Stimulated activated naive CD8-positive, alpha-beta T cell treated with anti-CD3 and anti-CD28 coated beads, Interleukin-15, Interleukin-2, amounts not matched to agents 100 U/mL and 50 U/mL, for 24 hours (primary cell): ENCODE measurements at places on chromosomes 3 and 15.

GRCh38 chr3:117346901-117347300 is 637.3 kb downstream of the TUSC7 start:
- DNase-seq: no peak

DNA sequence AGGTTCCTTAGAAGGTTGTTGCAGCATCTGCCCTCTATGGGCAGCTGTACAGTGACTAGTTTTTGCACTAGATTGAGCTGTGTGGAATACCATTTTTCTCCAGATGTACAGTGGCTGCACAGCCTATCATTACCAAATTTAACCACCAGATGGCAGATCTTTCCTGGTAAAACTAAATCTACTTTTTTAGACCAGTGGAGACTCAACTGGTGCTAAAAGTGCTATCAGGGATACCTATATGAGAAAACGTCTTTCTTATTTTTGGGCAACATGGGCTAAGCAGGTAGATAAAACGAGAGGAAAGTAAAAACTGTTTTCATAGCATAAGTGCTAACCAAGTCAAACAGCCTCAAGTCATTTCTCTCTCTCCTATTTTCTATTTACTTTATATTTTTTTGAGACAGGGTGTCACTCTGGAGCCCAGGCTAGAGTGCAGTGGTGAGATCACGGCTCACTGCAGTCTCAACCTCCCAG is 21.2 kb downstream of the IGSF10 start:
- DNase-seq: no peak

DNA sequence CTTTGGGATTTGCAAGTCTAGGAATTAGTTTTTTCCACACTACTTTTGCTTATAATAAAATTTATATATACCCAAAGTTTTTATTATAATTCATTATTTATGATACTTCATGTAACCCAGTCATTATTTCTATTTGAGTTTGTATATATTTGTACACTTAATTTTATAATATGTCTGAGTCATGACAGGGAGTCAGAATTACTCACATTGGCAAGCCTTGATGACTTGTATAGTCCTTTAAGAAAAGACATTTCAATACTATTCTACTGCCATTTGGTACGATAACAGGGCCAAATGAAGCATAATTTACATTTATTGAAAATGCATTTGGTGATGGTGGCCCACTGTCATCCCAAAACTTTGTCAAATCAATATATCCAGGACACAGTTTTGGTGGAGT is 95.9 kb upstream of the UNC13C start:
- DNase-seq: no peak

GRCh38 chr3:25460751-25461150 is 32.7 kb downstream of the RARB start:
- DNase-seq: no peak

DNA sequence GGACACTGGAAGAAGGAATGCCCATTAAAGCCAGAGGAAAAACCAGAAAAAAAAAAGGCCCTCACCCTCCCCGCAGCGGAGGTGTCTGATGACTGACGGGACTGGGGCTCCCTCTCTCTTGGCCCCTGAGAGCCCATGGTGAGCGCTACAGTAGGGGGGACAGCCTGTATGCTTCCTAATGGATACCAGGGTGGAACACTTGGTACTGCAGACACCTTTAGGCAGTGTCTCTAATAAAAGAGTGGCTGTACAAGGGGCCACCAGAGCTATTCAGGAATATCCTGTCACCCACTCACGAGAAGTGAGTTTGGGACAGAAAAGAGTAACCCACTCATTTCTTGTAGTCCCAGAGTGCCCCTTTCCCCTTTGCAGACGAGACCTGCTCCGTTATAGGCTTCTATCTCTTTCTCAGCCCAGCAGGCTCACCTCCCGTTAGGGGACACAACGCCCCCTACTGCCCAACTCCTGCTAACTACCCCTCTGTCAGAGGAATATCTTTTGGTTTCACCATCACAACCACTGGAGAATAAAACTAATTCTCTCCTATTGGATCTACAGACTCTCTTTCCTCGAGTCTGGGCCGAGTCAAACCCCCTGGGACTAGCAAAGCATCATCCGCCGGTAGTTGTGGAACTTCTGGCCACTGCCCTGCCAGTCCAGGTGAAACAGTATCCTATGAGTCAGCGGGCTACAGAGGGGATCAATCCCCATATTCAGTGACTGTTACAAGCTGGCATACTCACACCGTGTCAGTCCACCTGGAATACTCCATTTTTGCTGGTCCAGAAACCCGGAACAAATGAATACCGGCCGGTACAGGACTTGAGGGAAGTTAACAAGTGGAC is 40.8 kb downstream of the ZBTB11 start:
- DNase-seq: peak; percentile 81

- no peak for DNase-seq
These were observed 43.6 kb downstream of the RBPMS2 start for GRCh38 chr15:64731805-64732151.

GRCh38 chr15:60797444-60798040 is 318.6 kb upstream of the ICE2 start:
- DNase-seq: no peak
